ENCODE measurements at places on chromosomes 1 and 21.
A peak's percentile ranks its signal among the peaks of the same experiment; 100 is the strongest.

GRCh38 chr1:217453816-217454215 lies 177.1 kb downstream of the GPATCH2 start:
- no peak for DNase-seq

DNA sequence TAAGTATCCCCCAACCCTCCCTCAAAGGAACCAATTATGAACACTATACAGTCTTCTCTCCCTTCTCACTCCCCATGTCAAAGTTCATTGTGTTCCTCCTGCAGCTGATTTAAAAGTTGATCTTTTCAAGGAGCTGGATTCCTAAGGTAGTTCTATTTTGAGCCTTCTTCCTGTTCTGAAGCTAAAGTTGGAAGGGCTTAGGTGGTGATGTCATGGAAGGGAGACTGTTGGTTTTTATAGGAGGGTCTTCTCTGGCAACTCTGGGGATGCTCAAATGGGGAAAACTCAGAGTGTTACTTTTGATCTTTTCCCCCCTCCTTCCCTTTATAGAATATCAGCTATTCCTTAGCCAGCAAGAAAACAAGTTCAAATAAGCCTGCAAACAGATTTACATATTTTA lies 83.0 kb upstream of the AK4 start:
- no peak for DNase-seq

DNA sequence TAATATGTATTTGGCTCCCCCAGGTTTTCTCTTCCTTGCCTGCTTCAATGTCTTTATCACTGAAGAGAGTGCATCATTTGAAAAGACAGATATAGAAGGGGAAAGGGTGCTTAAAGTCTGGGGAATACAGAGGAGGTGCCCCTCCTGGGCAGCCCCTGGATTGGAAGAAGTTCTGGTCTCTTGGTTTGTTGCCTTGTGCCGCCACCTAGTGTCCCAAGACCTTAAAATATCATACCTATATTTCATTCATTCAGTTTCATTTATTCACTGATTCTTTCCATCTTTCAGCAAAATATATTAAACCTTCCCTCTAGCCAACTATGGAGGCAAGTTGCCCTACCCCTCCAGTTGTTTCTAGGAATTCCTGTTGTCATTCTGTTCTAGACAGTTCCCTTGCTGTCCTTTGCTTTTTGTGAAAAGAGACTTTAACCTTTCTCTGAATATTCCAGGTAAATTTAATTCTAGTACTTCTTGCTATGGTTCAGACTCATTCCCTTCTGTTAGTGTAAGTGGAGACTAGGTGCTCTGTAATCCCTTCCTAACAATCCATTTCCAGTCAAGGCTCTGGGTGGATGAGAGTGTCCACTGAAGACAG lies 56.1 kb downstream of the MEF2D start:
- DNase-seq, result peak; percentile 52

GRCh38 chr1:7470904-7471638 lies 300.0 kb upstream of the VAMP3 start:
- DNase-seq, result no peak

DNA sequence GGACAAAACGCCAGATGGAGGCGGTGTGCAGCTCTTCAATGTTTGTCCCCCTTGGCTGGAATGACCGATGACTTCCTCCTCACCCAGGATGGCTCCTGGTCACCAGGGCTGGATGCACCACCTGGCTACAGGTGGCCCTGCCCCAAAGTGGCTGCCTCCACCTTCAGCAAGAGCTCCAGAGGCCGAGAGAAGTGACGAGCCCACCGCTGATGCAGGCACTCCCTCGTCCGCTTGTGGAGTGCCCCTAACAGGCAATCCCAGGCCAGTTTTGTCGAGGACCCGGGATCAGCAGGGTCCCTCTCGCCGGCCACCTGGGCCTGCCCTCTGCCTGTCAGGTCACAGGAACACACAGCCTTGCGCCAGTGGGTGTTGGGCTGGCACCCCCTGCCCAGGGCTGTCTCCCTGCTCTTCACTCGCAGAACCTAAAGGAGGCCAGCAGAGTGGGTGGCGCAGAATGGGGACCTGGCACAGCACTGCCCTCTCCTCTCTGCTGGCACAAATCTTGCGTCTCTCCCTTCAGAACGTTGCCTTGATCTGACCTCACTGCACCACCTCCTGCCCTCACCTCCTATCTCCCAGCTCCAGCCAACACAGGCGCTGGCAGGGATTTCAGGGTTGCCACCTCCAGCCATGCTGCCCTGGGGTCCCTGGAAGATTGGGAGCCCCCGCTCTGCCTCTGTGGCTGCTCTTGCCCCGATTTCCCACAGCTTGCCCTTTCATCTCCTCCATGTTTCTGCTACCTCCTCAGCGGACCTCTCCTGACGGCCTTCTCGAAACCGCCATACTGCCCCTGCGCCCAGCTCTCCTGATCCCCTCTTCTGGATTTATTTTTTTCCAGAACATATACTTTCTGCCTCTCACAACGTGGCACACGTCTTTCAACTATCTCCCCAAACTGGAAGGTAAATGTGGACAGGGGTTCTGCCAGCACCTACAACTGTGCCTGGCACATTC lies 38.6 kb downstream of the SLC45A1 start:
- DNase-seq, result no peak

DNA sequence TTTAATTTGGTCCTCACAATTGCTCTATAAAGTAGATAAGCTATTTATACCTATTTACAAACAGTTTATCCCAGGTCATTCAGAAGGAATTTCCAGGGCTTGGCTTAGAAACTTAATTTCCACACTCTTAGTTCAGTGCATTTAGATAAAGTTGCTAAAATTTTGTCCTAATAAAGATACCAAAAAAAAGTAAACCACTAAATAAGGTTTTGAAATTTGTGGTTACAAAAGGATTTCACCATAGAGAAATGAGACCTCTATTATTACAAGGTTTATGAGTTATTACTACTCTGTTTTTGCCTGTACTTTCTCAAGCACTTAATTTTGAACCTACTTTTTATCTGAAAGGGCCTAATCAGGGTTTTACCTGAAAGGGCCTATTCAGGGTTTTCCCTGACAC lies 22.4 kb downstream of the PTPN22 start:
- DNase-seq, result no peak

- DNase-seq, result peak; percentile 21
These were observed 3.3 kb downstream of the AMPD2 start for GRCh38 chr1:109622895-109623294.

DNA sequence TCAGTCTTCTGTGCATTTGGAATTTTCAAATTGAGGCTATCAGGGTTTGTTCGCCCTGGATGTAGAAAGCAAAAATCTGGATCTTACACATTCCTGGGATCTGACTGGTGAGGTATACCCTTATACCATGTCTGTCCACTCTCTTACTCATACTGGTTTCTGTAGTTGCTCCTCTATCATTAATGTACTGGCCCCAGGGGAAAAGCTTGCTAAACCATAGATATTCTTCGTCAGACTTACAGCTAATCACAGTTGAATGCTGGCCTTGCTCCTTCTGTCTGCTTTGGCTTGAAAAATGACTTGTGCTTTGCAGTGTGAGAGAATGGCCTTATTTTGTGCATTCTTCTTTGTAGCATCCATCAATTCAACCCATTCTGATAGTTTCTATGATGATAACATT lies 30.5 kb downstream of the TBCE start:
- DNase-seq, result no peak

DNA sequence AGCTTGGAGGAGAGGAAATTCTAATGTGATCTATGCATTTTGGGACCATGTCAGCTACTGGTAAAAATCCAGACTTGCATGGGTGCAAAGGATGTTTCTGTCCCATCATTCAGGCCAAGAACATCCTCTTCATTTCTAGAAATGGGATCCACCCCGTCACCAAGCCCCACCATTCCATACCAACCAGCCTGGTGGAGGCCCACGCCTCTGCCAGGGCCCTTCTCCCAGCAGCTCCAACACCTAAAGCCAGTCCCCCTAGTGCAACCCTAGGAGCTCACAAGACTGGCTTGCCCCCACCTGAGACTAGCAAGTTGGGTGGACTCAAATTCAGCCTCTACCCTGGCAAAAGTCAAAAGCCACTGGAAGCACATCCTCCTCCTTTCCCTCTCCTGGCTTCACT lies 1.9 kb downstream of the ARHGEF11 start:
- DNase-seq, result no peak

DNA sequence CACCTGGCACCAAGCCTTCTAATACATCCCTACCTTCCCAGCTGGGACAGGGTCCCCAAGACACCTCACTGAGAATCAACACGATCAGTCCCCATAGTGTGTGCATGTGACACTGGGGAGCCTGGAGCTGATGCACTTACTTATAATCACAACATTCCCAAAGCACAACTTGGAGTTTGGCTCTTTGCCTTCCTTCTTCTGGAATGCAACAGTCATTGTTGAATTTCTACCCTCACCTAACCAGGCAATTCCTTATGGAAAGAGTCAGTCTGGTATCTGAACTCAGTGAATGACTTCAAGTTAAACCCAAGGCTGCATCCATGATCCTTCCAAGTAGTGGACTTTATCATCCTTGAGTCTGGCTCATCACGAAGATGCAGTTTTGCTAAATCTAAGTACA lies 86.1 kb downstream of the DSCAM start:
- no peak for DNase-seq

DNA sequence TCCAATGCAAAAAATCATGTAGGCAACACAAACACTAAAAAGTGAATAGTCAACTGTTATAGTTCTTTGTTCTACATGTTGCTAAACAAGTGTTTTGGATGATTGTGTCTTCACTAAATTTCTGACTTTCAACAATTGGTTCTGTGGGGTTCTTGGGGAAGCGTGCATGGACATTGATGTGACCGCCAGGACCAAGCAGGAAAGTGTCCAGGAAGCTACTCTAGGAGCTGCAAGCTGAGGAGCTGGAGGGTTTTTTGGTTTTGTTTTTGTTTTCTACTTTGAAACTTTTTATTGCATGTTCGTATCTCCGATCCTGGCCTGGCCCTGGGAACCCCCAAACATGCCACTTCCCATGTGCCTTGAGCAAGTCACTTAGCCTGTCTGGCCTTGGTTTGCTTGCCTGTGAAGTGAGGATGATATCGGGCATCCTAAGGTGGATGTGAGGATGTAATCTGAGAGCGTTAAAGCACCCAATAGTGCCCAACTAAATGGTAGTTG lies 8.0 kb downstream of the TMPRSS3 start:
- DNase-seq, result no peak

GRCh38 chr21:31483146-31483545 lies 139.1 kb upstream of the TIAM1 start:
- no peak for DNase-seq

GRCh38 chr1:228060458-228061190 lies 21.9 kb upstream of the ARF1 start:
- peak; percentile 24 for DNase-seq

DNA sequence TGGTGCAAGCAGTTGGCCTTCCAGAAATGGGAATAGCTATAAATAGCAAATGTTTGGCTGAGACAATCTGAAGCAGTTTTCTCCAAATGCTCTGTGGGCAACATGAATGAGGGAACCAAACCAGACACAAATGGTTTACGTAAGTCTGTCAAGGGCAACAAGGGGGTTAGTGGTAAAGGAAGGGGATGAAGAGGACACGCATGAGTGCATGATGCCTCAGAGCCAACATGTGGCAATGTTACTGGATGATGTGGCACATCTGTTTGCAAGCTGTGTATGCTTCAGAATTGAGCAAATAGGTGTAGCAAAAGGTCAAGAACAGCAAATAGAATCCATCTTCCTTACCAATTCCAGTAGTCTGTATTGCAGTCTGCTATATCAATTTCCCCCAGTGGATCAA lies 76.3 kb upstream of the LMO4 start:
- no peak for DNase-seq

DNA sequence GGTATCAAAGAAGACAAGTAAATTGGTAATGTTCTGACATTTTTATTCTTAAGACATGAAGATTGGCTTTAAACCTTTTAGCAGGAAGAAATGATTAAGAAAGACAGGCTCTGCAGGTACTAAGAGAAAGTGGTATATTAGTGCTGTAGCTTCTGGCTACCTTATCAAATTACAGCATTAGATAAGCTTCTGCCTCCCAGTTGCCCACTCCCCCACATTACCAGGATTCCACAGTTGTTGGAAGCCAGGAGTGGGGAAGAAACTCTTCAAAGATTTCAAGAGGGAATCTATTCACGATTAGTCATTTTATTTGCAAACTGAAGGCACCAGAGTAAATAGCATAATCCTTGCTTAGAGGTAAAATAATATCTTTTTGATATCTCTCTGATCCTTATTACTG lies 274.9 kb downstream of the LMO4 start:
- no peak for DNase-seq

DNA sequence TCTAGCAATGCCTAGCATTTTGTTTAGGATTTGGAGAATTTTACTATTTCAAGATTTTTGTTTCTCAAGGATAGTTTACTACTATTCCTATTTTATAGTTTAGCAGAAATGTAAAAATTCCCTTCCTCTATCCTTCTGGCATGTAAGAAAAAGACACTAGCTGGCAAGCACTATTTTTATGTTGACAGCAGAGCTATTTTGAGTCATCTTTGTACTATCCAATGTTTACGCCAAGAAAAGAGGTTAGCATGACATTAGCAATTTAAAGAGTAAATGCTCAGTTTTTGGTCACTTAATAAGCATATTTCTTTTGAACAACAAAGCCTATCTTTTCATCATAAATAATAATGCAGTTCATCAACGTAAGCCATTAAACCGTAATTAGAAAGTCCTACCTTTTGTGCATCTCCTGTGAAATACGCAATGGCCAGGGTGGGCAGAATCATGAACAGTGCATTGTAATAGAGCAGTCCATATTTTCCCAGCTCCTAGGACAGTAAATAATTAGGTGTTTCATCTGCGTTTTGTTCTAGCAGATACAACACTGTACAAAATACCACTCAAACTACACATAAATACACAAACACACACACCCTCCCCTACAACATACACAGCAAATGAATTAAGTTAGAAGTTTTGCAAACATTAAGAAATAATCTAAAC lies 12.0 kb downstream of the SLC35D1 start:
- DNase-seq, result no peak

- DNase-seq, result no peak
These were observed 45.8 kb downstream of the SIM2 start for GRCh38 chr21:36744560-36745231.

- peak; percentile 76 for DNase-seq
These were observed 860 bp downstream of the TMEM63A start for GRCh38 chr1:225881081-225881958.

DNA sequence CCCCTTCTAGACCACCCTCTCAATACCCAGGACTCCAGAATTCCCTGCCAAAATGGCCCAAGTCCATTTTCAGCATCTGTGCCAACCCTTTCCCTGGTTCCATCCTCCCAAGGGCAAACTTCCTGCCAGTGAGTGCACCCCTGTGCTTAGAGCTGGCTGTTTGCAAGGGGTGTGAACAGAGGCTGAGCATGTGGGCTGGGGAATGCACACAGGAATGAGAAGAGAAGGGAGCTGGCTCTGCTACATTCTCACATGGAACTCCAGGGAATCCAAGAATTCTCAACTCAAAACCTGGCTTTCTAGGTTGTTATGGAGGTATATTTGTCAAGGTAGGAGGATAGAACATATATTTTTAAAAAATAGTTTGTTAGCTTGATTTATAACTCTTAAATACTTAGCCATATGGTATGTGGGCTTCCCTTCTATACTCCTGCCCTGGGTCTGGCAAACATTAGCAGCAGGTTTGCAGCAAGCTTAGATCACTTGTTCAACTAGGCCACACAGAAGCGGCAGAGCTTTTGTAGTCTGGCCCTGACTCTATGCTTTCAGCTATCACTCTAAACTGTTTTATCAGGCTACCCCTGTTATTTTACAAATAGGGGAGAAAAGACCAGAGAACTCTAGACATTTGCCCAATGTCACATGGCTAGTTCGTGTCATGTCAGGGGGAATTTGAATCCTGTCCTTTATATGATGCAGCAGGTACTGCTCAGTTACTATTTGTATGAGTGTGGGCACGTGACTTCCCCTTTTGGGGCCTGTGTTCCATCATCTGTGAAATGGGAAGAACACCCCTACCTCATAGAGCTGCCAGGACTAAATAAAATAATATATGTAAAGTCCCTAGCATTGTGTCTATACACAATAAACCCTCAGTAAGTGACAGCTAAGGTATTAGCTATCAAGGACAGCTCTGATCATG lies 8.1 kb upstream of the STMN1 start:
- DNase-seq, result no peak

Measured in activated naive CD4-positive, alpha-beta T cell treated with anti-CD3 and anti-CD28 coated beads, Interleukin-2, amount 10 ng/mL, durations not matched to agents 7 days and 5 days (primary cell).